ENCODE measurements at places on chromosomes 13 and 19.
A peak's percentile ranks its signal among the peaks of the same experiment; 100 is the strongest.

DNA sequence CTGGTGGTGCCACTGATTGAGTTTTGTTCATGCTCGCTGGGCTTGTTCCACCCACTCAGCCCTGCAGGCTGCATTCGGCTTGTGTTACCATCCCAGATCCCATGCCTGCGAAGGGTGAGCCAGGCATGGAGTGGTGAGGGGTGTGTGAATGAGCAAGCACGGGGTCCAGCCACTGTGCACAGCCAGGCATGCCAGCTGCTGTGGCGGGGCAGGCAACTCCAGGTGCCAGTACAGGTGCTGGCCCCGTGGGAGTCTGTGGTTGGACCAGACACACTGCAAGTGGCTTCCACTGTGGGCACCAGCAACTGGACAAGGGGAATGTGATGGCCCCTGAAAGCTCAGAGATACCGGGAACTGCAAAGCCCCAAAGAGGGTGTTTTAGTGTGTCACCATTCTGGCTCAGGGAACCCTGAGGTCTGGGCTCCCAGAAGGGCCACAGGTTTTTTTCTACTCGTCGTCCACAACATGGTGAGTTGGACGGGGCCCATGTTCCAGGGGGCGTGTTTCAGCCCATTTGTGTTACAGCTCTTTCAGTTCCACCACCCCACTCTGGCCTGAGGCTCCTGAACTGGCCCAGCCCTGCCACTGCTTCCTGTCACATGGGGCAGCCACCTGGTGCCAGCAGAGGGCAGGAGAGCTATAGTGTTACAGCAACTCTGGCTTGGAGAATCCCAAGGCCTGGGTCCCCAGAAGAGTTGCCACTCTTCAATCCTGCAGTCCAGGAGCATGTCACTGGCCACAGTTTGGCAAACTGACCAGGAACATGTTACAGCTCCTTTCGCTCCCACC lies 217.0 kb upstream of the OBI1 start:
- H3K4me1 ChIP-seq, result peaks cover 11% of the 10 kb centered on the region
- no peaks in the 10 kb centered on the region for H3K36me3 ChIP-seq
- no peak overlapping the region for H3K4me3 ChIP-seq
- H3K27me3 ChIP-seq, result no peaks in the 10 kb centered on the region
- no peak overlapping the region for H3K27ac ChIP-seq

DNA sequence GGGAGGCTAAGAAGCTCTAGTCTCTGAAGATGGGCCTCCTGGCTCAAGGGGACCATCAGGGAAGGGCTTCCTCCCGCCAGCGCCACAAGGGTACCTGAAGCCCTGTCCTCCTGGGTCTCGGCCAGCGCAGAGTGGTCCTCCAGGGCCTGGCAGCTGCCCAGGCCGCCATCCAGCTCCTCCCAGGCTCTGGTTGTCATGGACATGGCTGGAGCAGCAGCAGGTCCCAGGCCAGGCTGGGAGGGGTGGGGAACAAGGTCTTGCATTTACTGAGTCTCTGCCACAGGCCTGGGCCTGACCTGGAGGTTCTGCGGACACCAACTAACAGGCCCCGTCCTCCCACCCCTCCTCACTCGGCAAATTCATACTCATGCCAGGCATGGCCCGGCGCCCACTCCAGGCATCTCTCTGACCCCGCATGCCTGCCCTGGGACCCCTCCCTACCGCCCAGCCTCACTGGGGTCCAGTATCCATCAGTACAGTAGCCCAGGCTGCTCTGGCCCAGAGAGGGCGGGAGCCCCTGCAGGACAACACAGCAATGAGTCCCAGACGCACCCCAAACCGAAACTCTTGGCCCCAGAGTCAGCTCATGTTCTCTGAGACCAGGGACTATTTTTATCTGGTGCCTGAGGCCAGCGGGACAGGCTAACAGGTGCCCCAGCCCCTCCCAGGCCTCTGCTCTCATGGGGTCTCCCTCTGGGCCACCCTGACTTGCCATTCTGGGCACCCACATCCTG lies 938 bp downstream of the JSRP1 start:
- peak overlapping the region; percentile 96 for H3K27ac ChIP-seq
- H3K4me3 ChIP-seq, result peak overlapping the region; percentile 64
- H3K4me1 ChIP-seq, result peaks cover 16% of the 10 kb centered on the region
- no peaks in the 10 kb centered on the region for H3K27me3 ChIP-seq
- H3K36me3 ChIP-seq, result peaks cover 18% of the 10 kb centered on the region
- peak; percentile 71 for DNase-seq

DNA sequence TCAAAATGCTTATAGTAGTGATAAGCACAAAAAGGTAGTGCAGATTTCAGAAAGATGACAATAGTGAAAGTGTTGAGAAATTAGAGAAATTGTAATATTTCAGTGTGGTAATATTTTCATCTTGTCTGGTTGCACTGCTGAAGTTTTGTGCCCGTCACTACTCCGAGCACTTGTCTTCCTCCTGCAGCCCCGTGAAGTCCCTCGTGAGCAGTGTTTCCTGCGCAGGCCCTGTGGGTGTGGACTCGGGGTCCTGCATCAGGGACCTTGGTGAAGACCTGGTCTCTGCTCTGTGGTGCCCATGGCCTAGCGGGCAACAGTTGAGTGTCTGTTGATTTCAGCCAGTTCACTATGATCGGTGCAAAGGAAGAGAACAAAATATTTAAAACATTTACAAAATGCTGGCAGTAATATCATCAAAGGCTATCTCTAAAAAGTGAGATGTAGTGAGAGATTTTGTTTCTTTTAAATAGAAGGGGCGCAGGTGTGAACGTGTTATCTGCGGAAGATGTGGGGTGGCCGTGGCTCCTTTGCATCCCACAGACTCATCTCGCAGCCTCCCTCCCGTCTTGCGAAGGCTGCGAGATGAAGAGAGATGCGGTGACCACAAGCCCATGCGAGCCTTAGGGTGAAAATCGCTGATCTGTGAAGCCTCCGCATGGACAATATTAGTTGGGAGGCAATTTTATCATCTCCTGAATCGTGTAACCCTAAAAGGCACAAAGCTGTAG lies 27.7 kb upstream of the DCUN1D2 start:
- H3K4me3 ChIP-seq, result no peak overlapping the region
- no peak overlapping the region for H3K27ac ChIP-seq
- no peak for DNase-seq
- no peaks in the 10 kb centered on the region for H3K4me1 ChIP-seq
- H3K27me3 ChIP-seq, result no peaks in the 10 kb centered on the region
- peaks cover 21% of the 10 kb centered on the region for H3K36me3 ChIP-seq

DNA sequence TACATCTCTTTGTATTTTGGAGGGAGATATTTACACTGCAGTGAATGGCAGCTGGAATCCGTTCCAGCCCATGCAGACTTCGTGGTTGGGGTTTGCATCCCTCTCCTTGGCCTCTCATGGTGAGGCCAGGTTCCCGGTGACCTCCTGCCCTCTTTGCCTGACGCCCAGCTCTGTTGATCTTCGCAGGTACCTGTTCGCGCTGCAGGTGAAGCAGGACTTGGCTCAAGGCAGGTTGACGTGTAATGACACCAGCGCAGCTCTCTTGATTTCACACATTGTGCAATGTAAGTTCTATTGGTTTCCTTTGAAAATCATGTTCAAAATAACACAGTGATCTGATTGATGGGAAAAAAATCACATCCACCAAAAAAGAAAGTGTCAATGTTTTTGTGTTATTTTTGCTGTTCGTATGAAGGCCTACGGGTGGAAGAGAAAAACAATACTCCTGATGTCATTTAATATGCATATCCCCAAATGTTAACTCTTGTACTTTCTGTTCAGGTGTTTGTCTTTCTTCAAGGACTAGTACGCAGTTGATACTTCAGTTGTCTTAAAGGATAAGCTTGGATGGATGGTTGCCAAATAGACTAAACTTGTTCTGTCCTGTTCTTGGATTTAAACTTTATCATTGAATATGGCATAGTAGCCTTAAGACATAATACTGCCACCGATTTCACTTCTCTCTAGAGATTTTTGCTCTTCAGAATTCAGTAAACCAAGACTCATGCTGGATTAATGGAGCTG lies 199.1 kb downstream of the STK24 start:
- no peak for DNase-seq
- H3K27me3 ChIP-seq, result no peaks in the 10 kb centered on the region
- no peak overlapping the region for H3K4me3 ChIP-seq
- no peaks in the 10 kb centered on the region for H3K4me1 ChIP-seq
- H3K27ac ChIP-seq, result no peak overlapping the region
- H3K36me3 ChIP-seq, result no peaks in the 10 kb centered on the region

DNA sequence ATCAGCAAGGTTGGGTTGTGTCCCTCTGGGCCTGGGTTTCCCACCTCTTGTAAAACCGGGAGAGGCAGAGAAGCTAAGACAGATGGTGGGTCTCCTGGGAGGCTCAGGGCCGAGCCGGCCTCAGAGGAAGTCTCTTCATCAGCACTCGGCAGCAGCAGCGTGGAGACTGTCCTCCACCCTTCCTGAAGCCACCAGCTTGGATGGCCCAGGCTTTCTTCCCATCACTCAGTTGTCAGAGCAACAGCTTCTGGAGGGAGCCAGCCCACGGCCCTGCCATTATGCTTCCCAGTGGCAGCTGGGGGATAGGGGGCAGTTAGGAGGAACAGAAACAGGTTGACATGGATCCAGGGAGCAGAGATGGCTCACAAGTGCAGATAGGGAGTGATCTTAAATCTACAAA lies 191.0 kb downstream of the KATNAL1 start:
- no peak overlapping the region for H3K4me3 ChIP-seq
- peaks cover 12% of the 10 kb centered on the region for H3K4me1 ChIP-seq
- H3K36me3 ChIP-seq, result no peaks in the 10 kb centered on the region
- no peak overlapping the region for H3K27ac ChIP-seq
- 0 out of 2 replicates have a peak, but pooled peaks cover 4% of the 10 kb centered on the region for H3K27me3 ChIP-seq
- no peak for DNase-seq

DNA sequence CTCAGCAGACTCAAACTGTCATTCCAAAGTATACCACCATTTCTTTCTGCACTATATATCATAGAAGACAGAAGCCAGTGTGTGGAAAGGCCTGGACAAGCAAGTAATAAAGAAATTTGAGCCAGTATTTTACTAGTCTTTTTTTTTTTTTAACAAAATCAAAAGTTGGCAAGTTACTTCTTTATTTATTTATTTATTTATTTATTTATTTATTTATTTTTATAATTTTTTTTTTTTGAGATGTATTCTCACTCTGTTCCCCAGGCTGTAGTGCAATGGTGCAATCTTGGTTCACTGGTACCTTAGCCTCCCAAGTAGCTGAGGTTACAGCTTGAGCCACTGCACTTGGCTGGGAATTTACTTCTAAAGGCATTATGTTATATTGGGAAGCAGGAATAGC lies 25.3 kb downstream of the ZNF493 start:
- H3K4me3 ChIP-seq, result no peak overlapping the region
- no peaks in the 10 kb centered on the region for H3K4me1 ChIP-seq
- DNase-seq, result no peak
- H3K27me3 ChIP-seq, result no peaks in the 10 kb centered on the region
- no peak overlapping the region for H3K27ac ChIP-seq

DNA sequence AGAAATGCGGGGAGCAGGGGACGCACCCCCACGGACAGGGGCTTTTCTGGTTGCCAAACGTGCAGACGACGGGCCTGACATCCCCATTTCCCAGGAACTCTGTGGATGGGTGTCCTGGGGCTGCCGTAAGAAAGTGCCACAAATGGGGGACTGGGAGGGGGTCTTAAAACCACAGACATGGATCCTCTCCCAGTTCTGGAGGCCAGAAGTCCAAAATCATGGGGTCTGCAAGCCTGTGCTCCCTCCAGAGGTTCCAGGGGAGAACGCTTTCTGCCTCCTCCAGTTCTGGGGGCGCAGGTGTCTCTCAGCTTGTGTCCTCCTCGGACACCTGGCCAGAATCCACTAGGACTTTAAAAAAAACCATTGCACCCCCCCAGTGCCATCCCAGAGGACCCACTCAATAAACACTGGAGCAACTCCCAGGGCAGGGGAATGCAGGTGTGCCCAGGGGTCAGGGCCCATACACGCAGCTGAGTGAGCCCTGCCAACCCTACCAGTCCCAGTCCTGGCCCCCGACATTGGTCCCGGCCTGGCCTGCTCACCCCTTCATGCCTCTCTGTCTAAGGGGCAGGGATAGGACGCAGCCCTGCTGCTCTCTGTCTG lies 103.9 kb downstream of the GADD45B start:
- no peaks in the 10 kb centered on the region for H3K27me3 ChIP-seq
- DNase-seq, result no peak
- H3K27ac ChIP-seq, result no peak overlapping the region
- peaks cover 4% of the 10 kb centered on the region for H3K4me1 ChIP-seq
- no peaks in the 10 kb centered on the region for H3K36me3 ChIP-seq

DNA sequence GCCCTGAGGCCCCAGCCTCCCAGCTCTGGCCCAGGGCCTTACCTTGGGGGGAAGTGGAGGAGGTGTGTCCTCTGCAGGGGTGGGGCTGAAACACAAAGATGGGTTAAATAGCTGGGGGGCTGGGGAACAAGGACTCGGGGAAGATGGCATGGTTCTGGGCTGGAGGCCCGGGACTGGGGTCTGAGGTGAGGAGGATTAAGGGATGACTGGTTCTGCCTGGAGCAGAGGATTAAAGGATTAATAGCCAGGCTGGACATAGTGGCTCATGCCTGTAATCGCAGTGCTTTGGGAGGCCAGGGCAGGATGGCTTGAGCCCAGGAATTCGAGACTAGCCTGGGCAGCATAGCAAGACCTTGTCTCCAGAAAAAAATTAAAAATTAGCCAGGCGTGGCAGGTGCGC lies 11.6 kb downstream of the MAP4K1 start:
- no peaks in the 10 kb centered on the region for H3K4me1 ChIP-seq
- H3K36me3 ChIP-seq, result no peaks in the 10 kb centered on the region
- H3K27ac ChIP-seq, result no peak overlapping the region
- no peaks in the 10 kb centered on the region for H3K27me3 ChIP-seq
- DNase-seq, result no peak

DNA sequence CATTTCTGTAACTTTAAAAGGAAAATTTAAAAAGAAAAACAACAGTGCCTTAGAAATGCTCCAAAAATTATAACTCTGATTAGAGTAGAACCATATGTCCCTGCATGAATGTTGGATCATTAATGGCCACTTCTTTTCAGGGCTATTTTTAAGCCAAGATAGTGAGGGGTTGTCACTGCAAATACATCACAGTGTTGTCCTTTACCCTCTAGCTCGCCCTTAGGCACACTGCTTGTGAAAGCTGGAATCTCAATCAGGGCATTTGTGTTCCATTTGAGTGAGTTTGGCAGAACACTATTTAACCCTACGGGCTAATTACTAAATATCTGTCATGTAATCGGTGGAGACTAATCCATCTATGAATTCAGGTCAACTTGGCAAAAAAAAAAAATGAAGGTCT lies 212.2 kb downstream of the NHLRC3 start:
- no peak for DNase-seq
- no peaks in the 10 kb centered on the region for H3K36me3 ChIP-seq
- peaks cover 21% of the 10 kb centered on the region for H3K4me1 ChIP-seq
- no peak overlapping the region for H3K27ac ChIP-seq
- H3K27me3 ChIP-seq, result no peaks in the 10 kb centered on the region
